ENCODE measurements at places on chromosomes 4 and X.

DNA sequence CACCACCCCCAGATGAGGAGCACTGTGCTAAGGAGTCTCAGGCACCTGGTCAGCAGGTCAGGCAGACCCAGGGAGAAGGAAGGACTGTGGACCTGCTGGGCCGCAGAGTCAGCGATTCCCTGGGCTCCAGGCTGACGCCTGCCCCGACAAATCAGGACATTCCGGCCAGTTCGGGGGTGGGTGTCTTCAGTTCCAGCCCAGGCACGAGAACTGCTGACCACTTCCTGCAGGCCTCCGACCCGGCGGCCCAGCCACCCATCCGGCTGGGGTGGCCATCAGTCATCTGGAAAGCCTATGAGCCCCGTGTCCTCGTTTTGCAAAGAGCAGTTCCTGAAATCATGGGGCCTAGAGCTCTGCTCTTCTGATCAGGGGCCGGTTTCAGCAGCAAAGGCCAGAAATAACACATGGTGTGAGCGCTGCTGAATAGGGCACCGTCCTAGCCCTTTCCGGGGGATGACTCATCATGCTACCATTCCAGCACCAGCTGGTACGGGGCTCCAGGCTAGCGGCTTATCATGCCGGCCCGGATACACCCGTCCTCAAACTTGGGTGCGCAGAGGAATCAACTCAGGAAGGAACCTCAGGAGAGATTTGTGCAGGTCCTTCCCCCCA, 7.8 kb upstream of the SH3TC1 start:
- DNase-seq = no peak

DNA sequence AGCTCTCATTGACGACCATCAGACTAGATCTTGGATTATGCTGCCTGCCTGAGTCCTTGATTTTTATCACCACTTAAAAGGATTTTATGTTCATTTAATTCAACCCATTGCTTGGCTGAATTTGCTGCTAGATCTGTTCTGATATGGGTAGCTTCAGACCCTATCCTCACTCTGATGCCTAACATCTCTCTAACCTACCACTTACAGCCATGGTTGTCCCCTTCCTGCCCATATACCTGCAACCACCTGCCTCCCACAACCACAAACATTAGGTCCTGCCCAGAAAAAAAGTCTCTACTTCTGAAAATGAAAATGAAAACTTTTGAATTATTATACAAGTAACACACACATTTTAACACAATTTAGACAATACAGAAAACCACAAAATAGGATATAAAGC, 310.8 kb downstream of the HNRNPD start:
- DNase-seq = no peak

- peak; percentile 43 for DNase-seq
These were observed 773 bp upstream of the TXLNG start for GRCh38 chrX:16785247-16786138.

- no peak for DNase-seq
These were observed 84.4 kb upstream of the PHOX2B start for GRCh38 chr4:41832961-41833360.

- peak; percentile 45 for DNase-seq
These were observed 37.7 kb downstream of the ANTXR2 start for GRCh38 chr4:80035336-80035735.

DNA sequence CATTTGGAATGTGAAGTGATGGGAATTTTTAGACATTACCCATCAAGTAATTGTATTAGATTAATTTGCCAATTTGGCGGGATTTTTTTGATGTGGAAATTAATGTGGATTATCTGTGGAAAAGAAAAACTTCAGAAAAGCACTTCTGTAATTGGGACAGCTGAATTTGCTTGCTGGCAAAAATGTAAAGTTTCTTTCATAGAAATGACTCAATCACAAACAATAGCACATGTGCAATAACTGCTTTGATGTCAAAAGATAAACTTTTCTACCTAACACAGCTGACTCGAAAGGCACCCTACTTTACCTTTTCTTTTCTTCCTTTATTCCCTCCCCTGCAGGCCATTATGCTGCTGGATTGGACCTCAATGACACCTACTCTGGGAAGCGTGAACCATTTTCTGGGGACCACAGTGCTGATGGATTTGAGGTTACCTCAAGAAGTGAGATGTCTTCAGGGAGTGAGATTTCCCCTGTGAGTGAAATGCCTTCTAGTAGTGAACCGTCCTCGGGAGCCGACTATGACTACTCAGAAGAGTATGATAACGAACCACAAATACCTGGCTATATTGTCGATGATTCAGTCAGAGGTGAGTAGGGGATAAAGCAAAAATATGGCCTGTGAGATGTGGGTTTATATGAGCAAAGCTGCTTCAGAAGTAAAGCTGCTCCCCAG, 1.4 kb downstream of the AREG start:
- DNase-seq = no peak

GRCh38 chr4:155822572-155822971, 43.5 kb downstream of the ASIC5 start:
- DNase-seq = no peak

Data from RPMI8226 (cell line).